ENCODE measurements at places on chromosomes 2 and 18.

DNA sequence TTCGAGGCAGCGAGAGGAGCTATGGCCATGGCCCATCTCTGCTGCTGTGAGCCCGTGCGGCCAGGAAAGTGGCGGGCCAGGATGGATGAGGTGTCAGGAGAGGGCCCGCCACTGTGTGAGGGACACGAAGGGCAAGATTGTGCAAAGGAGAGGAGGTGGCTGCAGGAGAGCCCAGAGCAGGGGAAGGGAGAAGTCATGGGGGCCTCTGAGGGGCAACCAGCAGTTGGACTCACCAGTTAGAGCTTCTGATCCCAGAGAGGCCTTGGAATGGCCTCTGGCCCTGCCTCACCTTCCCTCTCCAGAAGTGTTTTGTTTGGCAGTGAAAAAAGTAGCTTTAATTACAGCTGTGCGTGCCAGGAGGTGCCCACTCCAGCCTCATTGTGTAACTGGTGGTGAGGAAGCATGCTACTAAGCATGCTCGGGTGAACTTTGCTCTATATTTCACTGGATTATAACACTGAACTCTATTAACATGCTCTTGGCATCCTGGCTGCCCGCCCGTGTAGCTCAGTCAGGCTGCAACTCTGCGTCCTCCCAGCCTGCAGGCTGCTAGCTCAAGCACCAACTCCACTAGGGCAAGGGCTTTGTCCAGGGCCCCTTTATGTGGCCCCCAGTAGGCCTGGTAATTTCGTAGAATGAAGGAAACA is 34.2 kb downstream of the IMPA2 start:
- DNase-seq, result no peak

DNA sequence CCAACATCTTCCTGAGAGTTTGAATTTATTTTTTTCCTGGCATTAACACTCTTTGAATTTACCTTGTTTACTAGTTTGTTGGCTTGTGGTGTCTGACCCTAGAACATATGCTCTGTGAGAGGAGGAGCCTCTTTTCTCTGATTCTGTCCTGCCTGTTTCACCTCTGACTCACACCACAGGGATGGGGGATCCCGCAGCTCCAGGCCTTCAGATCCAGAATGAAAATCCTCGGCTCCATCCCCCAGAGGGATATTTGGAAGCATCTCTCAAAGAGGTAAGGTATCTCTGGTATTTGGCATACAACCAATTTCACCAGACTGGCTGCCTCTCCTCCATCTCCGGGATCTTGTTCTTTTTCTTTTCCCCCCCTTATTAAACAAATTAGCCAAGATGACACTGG is 104.7 kb downstream of the GPR39 start:
- DNase-seq, result no peak

DNA sequence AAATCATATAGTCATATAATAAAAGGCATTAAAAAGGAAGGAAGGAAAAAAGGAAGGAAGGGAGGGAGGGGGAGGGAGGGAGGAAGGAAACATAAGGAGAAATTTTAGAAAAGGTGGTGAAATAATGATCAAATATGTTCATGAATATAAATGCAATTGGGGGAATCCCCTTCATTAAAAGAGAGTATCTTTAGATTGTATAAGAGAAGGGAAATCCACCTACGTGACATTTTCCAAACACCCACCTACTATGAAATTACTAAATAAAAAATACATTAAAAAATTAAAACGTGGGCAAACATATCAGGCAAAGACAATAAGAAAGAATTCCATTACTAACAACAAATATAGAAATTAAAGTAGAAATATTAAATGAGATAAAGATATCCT is 203.4 kb upstream of the PARD3B start:
- DNase-seq, result no peak

GRCh38 chr2:100060875-100061274 is 81.5 kb downstream of the AFF3 start:
- DNase-seq, result no peak

DNA sequence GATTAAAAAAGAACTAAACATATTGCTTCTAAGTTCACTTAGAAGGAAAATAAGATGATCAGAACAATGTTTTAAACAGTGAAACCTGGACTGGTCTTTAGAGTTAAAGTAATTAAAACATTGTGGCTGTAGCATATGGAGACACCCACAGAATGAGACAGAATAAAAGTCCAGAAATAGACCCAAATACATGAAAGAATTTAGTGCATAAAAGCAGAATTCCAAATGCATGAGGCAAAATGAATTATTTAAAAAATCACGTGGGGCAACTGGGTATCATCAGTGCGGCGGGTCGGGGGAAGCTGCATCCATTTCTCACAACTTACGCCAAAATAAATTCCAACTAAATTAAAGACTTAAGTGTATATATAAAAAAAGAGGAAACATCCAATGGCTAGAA is 12.1 kb downstream of the RNF149 start:
- DNase-seq, result no peak

DNA sequence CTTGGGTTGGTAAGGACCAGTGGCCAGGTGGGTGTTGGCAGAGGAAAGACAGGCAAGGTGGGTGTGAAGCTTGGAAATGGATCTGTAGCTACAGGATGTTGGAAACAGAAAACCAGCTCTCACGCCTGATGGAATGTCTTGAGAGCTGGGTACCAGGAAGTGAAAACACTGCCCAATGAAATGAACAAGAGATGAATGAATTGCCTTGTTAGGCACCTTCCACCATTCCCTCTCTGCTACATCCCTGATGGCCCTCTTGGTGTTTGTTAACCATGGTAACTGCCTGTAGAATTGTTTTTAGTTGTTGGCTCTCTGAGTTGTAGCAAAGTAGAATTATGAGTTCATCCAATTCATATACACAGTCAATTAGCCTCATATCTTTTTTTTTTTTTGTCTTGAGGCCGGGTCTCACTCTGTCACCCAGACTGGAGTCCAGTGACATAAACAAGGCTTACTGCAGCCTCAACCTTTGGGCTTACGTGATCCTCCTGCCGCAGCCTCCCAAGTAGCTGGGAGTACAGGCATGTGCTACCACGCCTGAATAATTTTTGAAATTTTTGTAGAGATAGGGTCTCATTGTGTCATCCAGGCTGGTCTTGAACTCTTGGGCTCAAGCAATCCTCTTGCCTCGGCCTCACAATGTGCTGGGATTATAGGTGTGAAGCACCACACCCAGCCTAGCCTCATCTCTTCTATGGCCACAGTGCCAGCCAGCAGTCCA is 9.5 kb downstream of the KCMF1 start:
- no peak for DNase-seq

DNA sequence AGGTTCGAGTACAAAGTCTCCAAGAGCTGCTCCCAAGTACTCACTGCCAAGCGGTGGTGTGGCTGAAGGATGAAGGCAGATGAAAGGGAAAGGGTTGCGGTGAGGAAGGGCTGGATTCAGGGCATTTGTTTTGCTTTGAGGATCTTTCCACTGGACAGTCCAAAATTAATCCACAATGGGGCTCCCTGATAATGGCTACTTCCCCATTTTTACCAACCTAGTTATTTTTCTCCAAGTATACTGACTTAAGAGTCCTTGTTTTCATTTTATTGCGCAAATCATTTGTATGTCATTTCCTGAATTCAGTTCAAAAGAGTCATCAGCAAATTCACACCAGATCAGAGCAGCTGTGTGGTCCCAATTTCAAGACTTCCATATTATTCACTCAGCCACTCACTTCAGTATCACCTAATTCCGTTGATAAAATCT is 464 bp upstream of the SESTD1 start:
- DNase-seq, result no peak

DNA sequence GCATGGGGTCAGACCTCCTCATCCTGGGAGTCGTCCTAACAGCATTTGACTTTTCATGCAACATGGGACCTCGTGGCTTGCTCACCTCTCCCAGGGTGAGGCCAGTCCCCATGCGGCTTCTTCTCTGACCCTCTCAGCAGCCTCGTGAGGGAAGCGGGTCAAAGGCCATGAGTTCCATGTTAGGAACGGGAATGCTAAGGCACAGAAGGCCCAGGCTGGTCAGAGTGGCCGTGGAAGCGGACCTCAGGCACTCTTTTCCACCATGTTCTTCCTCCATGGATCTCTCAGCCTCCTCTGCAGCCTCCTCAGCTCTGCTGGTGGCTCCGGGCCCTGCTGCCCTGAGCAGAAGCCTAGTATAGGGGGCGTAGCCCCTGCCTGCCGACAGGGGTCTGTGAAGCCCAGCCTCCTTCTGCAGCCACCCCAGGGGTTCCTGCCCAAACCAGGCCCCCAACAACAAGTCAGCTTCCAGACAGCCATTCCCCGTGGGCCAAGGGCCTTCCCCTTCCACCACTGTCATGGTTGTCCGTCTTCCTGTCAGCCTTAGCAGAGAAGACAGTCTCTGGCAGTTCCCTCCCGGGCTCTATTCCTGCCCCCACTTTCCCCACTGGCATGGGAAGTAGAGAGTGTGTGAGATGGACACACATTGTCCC is 60.0 kb upstream of the OTOF start:
- no peak for DNase-seq

DNA sequence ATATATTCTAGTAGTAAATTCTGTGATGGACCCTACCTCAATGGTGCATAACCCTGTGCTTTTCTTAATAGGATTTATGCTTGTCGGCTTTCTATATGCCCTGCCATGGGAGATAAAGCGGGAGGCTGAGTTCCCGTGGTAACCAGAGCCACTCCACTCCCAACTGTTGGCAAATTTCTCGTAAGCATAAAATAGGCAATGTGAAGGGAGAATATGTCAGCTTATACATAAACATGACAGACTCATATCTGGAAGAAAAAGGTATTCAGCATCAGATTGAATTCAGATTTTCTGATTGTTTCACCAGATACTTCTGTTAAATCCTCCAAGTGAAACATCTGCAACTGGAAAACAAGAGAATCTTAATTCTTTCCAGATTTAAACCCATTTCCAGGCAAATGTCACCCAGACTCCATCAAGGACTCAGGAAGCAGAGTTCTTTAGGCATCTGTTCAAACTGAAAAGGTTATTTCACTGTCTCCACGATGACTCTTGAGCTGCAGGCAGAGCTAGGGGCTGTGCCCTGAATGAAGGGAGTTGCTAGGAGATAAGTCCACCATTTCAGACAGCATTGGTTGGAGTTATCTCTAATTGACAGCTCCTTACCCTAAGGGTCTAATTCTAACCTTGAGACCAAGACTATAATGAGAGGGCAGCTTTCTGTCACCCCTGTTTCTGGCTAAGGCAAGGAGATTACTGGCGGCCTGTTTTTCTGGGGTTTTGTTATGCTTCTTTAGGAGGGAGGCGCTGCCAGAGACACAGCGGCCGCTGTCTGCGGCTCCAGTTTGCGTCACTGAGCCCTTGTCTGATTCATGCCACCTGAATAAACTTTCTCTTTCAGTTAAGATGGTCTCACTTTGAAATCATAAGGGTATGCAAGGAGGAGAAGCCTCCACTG is 381.3 kb downstream of the SOX11 start:
- DNase-seq, result peak; percentile 84

DNA sequence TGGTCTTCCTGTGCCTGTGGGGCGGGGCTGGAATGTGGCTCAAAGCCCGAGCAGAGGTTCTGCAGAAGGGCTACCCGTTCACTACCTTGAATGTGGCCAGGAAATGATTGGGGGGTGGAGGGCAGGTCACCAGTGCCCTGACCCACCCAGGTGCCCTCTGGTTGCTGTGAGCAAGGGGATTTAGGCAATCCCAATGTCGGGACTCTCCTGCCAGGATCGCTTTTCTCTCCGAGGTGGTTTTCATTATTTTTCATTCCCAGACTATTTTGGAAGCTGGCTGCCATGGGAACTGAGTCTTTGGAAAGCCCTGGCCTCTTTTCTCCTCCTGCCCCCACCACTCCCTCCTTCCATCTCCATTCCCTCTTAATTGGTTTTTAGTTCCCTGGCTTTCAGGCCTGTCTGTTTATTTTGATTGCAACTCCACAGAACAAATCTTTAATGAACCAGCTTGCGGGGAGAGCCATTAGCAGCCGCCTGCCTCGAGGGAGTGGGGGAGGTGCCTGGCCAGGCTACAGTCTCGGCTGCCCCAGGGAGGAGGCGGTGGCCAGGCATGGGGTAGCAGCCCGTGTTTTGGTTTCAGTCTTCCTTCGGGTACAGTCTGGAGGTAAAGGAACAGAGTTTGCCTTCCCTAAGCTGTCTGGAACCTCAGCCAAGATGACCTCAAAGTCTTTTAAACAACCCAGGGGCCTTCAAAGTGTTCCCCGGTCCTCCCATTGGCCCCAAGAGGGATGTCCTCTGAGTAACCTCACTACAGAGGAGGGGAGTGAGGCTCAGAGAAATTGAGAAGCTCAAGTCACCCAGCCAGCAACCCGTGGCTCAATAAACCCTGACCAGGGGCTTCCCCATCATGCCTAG is 114.4 kb upstream of the HAAO start:
- DNase-seq, result peak; percentile 36

DNA sequence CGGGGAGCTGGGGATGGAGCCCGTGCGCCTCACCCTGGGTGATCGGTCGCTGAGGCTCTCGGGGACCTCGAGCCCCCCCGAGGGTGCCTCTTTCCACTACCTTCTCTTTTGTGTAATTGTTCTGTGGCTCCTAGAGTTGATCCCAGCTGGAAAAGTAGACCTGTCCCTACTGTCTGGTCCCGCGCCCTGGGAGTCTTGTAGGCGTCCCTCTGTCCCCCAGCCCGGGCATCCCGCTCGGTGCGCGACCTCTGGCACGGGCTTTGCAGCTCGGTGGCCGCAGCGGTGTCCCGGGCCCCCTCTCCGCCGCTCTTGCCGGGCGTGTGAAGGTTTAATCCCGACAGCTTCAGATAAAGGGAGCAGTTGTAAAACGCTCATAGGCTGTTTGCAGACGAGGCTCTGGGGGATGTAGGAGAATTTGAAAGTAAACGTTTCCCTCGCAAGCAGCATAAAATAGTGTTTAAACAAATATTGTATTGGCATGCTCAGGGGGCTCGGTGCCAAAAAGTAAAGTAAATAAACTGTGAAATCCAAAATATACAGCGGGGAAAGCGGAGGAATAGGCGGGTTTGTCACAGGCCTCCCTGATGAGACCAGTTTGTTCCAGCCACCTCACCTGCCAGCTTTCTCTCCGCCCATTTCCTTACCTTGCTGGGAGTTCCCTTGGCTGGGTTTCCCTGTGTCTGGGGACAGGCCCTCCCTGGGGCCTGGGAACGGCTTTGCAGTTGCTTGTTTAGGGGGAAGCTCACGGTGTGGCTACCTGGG is 1.9 kb downstream of the GLI2 start:
- no peak for DNase-seq

DNA sequence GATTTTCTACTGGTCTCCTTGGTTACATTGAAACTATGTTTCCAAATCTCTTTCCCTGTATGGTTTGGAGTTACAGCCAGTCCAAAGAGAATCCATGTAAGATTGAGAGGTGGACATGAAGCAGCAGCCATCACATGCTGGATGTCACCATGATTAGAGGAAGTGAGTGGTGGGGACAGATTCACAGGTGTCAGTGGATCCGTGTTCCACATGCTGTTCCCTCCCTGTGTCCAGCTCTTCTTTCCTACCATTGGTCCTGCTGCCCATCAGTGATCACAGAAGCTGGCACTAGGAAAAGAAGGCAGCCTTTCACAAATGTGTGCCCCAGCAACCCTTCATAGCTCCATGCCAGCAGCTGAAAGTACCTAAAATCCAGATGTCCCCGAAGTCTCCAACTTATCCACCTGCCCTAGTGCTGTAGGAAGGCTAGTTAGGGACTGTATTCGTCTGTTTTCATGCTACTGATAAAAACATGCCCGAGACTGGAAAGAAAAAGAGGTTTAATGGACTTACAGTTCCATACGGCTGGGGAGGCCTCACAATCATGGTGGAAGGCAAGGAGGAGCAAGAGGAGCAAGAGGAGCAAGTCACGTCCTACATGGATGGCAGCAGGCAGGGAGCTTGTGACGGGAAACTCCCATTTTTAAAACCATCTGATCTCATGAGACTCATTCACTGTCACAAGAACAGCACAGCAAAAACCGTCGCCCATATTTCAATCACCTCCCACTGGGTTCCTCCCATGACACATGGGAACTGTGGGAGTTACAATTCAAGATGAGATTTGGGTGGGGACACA is 207.5 kb downstream of the INSIG2 start:
- DNase-seq, result no peak

- no peak for DNase-seq
These were observed 16.3 kb upstream of the BOK start for GRCh38 chr2:241542278-241542605.
